ENCODE measurements at places on chromosomes 2 and 18.

GRCh38 chr2:238786792-238787490 lies 60.9 kb upstream of the TWIST2 start:
- DNase-seq = no peak

DNA sequence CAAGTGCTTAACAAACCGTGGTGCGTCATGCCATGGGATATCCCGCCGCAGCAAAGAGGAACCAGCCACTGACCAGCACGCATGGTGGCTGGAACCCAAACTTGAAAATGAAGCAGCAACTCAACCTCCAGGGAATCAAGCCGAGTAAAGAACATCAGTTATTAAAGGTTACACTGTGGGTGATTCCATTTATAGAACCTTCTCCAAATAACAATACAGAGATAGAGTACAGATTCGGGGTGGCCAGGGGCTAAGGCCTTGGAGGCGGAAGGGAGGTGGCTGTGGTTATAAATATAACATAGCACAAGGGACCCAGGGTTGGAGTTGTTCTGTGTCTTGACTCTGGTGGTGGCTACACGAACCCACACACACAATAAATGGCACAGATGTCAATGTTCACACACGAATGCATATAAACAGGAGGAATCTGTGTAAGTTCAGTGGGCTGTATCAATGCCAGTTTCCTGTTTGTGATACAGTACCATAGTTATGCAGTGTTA lies 123.1 kb downstream of the EIPR1 start:
- no peak for DNase-seq

DNA sequence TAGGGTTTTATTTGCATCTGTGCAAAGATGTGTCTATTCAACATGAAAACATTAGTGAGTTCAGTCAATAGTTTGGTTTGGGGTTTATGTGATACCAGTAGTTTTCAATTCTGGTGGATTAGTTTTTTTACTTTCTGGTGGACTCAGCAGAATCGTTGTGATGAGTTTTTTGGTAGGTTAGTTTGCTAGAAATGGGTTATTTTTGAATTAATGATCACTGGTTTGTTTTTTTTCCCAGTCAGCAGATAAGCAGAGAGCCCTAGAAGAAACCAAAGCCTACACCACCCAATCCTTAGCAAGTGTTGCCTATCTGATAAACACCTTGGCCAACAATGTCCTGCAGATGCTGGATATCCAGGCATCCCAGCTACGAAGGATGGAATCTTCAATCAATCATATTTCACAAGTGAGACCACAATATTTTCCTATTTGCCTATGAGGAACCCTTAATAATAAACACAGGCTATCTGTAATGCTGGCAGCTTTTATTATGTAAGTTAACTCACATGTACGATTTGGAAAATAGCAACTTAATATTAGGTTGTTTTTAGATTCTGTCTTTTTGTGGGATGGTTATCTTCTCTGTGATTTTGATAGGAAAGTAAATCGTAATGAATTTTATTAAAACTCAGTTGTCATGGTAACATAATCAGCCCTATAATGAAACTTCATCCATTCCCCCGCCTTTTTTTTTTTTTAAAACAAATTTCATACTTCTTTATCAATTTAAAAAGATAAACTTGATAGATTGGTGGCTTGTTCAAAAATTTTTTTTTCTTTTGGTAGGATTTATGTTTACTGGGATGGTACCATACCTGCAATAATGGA lies 38.7 kb downstream of the ABI2 start:
- DNase-seq = no peak

- no peak for DNase-seq
Measured at GRCh38 chr2:140502951-140503630, 1627.7 kb downstream of the LRP1B start.

- DNase-seq = no peak
Measured at GRCh38 chr2:20509770-20510490, 63.1 kb downstream of the RHOB start.

GRCh38 chr2:231925303-231926179 lies 655 bp downstream of the NPPC start:
- DNase-seq = peak; percentile 64

DNA sequence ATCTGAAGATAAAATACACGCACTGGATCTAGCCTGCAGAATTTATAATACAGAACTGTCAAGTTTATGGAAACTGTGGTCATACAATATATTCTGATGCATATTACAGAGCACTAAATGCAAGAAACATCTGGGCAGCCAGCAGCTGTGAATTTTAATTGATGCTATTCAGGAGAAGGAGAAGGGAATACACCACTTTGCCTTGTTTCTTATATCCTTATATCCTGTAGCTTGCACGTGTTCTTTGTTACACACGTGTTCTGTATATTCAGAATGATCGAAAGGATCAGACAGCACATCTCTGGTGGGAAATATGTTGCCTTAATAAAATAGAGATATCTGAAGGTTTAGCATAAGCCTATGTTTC lies 335.8 kb downstream of the AGPS start:
- no peak for DNase-seq

GRCh38 chr2:147041121-147041494 lies 803.7 kb upstream of the ACVR2A start:
- DNase-seq = no peak

DNA sequence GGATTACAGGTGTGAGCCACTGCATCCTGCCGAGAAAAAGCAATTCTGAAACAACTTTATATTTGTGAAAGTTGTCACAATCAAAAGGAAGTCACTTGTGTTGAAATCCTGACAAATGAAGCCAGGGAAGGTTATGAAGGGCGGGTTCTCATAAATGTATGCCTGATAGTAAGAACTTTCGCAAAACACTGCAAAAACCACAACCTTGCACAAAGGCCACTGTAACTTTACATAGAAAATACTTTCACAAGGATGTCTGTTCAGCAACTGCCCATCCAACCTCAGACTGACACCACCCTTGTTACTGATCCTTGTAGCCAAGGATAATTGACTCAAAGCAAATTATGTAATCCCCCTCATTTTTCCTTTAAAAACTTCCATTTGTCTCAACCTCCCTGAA lies 90.6 kb downstream of the SLC4A3 start:
- no peak for DNase-seq

DNA sequence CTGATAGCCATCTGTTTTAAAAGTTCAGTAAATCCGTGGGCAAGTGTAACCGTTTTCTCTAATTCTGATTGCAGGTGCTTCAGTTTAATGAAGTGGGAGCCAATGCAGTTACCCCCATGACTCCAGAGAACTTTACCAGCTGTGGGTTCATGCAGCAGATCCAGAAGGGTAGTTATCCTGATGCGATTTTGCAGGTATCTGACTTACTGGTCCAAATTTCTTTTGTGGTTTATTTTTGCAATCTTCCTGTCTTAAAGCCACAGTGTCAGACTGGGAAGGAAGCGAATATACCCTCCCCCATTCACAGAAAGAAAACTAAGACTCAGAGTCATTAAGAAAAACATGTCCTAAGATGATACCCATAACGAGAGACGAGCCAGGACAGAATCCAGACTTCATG lies 7.7 kb downstream of the SERPINB2 start:
- no peak for DNase-seq

GRCh38 chr18:42275949-42276730 lies 321.1 kb downstream of the PIK3C3 start:
- no peak for DNase-seq

DNA sequence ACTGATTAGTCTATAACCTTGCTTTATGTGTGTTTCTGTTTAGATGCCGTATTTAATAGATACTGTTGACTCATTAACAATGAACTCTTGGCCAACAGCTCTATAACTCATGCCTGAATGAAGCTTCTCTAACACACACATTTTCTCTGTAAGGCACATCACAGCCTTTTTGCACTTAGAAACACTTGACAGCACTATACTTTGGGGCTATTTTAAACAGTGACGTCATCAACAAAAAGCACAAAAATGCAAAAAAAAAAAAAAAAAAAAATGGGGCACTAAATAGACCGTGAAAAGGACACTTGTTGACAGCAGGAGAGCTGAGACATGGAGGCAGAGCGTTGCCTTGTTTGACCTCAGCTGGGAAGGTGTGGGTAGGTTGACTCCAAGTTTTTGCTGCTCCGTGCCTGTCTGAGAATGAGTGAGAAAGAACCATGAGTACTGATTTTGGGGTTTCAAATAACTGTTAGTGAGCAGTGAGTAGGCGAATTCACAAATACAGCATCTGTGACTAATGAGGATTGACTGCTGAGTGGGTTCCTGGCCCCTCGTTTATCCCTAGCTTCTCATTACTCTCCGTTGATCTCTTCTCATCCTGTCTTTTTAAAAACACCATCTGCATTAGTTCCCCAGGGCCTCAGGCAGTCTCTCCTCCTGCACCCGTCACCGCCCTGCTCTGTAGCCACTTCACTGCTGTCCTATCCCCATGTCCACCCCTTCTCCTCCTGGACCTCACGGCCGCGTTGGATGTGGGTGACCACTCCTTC lies 24.4 kb downstream of the SPP2 start:
- DNase-seq = no peak

DNA sequence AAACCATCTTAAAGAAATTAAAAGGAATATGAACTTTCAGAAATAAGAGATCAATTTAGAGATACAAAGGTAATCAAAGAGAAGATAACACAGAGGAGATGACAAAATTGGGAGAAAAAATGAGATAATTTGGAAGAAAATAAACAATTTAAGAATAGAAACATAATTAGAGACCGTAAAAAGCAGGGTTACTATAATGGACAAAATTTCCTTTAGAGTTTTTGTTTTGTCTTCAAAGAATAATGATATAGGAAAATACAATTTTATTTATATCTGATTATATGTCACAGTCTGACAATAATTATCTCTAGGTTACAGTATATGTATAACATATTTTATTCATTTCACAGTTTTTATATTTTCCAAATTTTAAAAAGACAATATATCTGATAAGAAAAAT lies 716.4 kb upstream of the ZNF804A start:
- no peak for DNase-seq

GRCh38 chr2:142822190-142822589 lies 55.3 kb upstream of the KYNU start:
- DNase-seq = no peak

DNA sequence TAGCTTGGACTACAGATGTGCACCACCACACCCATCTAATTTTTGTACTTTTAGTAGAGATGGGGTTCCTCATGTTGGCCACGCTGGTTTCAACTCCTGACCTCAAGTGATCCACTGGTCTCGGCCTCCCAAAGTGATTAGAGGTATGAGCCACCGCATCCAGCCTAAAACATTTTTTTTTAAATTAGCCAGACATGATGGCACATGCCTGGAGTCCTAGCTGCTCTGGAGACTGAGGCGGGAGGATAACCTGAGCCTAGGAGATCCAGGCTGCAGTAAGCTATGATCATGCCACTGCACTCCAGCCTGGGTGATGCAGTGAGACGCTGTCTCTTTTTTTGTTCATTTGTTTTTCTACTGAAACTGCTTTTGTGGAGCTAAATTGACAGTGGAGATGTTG lies 64.6 kb upstream of the ATG16L1 start:
- DNase-seq = no peak

DNA sequence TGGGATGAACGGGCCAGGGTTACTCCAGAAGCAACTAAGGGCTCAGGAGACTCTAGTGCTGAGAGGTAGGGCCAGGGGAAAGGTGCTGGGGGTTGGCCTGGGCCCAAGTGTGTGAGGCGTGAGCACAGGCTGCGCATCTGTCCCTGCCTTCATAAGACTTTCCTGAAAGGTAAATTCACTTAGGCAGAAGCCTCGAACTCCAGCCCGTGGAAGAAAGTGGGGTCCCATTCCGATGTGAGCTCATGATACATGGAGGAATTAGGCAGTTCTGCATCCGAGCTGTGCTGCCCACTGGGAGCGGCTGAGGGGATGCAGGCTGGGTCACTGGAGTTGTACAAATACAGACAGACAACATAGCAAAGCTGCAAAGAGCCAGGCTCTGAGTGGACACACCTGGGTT lies 16.2 kb downstream of the PARD6G start:
- DNase-seq = no peak

GRCh38 chr2:178796079-178796677 lies 11.0 kb downstream of the TTN start:
- DNase-seq = peak; percentile 16

- DNase-seq = no peak
Measured at GRCh38 chr18:57789759-57790158, 13.4 kb downstream of the ATP8B1 start.

GRCh38 chr18:23811176-23811575 lies 121.9 kb downstream of the LAMA3 start:
- no peak for DNase-seq

DNA sequence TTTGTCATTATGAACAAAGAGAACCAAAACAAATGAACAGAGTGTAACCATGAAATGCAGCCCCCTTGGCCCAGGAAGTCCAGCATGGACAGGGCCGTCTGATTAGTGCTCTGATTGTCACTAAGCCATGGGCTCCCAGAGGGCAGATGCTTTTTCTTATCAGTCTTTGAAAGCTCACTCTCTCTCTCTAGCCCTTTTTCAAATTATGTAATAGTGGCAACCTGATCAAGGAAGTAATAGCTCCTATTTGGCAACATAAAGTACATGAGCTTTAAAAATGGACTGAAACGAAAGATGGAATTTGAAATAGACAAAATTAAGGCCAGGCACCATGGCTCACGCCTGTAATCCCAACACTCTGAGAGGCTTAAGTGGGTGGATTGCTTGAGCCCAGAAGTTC lies 32.4 kb upstream of the EPG5 start:
- no peak for DNase-seq

GRCh38 chr18:36378205-36378604 lies 80.7 kb downstream of the FHOD3 start:
- DNase-seq = no peak

- peak; percentile 35 for DNase-seq
Measured at GRCh38 chr2:29113027-29113686, 2.1 kb upstream of the CLIP4 start.

GRCh38 chr2:107025869-107026380 lies 140.0 kb upstream of the ST6GAL2 start:
- no peak for DNase-seq

DNA sequence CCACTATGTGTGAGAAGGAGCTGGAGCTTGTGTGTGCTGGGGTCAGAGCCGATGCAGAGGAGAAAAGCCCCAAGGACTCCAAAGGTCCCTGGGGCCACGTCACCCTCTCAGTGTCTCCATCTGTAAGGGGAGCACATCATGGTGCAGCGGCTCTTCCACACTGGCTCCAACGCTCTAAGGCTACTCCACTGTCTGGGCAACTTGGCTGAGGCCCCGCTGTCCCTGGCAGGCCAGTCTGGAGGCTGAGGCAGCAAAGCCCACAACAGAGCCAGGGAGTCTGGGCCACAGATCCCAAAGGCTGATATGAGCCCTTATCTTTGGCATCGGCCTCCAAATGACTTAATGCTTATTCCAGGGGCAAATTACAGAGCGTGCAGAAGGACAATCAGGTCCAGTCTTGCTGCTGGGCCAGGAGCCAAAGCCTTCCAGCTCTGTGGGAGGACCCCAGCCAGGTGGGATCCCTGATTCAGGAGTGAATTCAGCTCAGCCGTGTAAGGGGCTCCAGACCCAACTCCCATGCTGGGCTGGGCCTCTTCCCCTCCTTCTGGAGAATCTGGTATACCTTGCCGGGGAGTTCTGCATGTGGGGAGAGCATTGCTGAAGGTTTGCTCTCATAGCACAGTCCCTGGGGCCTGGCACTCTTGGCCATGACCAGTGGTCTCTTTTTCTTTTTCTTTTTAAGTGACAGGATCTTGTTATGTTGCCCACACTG lies 1.8 kb upstream of the DUSP2 start:
- no peak for DNase-seq

GRCh38 chr2:15720561-15721307 lies 129.1 kb downstream of the DDX1 start:
- no peak for DNase-seq

Measured in foreskin melanocyte (primary cell).